ENCODE measurements at places on chromosomes 2 and 18.

DNA sequence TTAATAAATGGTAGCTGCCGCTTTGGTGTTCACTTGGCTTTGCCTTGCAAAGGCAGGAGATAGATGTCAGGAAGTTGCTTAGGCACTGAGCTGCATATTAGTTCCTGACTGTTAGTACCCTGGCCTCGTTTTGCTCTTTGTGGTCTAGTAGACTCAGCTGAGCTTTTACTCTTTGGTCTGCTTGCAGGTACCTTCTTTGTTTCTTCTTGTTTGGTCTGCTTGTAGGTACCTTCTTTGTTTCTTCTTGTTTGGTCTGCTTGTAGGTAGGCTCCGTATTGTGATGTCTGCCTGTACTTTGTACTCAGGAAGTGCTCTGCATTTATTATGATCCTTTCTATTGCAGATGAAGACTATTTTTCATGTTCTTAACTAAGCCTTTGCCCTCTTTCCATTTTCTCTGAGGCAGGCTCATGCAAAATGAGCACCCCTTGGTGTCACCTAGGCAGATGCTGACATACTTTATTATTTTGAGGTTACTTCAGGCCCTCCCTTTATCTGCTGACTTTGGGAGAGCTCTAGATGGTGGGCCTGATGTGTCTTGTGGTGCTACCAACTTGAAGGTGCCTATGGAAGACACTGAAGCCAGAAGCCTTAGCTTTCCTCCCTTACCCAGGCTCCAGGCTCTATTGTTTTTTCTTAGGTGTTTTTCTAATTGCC, 6.0 kb downstream of the RPIA start:
- DNase-seq = no peak

- no peak for DNase-seq
These were observed 130.9 kb upstream of the CAVIN2 start for GRCh38 chr2:191977754-191978153.

GRCh38 chr2:45804987-45805755, 153.7 kb downstream of the PRKCE start:
- no peak for DNase-seq

GRCh38 chr18:12091538-12092141, 2.0 kb upstream of the ANKRD62 start:
- DNase-seq = no peak

DNA sequence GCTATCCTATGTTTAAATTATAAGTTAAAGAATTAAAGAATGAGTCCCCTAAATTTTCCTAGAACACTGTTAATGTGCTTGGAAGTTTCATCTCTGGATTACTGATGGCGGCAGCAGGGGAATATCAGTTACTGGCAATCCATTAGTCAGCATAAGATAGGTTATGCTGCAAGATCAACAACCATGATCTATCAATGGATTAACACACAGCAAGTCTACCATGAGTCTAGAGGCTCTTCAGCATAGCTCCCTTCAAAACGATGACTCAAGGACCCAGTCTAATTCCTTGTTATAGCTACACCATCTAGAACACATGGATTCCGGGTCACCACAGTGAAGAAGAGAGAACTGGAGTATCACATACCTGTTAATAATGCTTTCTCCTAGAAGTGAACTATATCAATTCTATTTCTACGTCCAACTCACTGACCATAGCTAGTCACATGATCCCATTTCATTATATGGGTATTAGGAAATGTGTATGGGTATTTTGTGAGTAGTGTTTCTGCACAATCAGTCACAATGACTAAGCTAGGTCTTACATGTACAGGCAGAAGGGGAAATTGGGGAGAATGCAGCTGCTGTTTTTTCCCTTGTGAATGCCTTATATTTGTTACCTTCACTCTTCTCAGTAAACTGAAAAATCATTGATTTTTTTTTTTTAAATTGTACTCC, 108.3 kb upstream of the MAPRE2 start:
- no peak for DNase-seq

DNA sequence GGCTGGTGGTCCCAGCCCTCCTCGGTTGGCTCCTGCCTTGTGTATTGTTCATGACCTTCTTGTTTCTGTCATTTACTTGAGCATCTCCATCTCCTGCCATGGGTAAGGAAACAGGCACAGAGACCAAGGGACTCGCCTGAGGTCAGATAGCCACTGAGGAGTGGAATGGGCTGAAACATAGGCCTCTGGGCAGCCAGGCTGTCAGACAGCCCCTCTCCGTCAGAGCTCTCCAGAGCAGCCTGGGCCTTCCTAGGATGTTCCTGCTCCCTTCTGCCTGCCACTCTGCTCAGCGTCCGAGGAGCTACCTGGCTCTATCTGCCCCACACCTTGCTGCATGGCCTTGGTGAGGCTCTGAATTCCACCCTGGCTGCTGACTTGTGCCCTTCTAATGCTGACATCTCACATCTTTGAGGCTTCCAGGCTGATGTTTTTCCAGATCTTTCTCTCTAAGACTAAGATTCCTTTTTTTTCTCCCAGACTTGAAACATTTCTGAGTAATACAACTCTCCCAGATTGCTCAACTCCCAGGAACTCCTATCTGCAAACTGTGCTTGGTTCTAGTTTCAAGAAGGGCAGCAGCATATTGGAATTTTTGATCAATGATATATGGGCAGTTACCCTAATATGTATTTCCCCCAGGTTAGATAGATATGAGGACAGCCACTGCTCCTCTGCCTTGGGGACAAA, 67.7 kb downstream of the MCFD2 start:
- no peak for DNase-seq

DNA sequence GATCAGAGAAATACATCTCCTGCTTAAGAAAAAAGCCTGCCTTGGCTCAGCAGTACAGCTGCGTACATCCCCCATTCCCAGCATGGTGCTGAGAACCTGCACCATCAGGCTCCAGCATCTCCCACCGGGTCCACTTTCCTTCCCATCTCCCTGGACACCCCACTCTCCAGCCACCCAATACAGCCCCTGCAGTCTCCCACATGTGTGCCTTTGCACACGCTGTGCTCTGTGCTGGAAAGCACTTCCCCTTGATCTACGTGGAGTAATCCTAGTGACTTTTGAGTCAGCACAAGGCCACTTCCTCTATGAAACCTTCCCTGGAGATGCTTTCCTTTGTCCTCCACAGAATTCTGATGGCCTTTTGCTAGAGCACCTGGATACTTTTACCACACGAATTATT, 17.0 kb downstream of the STAT1 start:
- DNase-seq = no peak

DNA sequence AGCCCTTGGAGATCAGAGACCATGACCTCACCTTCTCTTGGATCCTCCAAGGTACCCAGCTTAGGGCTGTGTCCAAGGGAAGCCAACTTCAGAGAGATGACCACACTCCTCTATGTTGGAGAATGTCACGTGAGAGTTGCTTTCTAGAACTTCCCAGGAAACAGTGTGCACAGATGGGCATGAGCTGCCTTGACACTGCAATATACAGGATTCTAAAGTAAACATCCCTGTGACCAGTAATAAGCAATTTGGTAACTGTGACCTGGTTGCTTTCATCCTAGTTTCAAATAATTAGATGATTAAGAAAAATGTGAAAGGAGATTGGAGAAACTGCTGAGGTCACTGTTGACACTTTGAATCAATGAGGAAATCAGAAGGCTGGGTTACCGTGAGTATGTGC, 181.1 kb upstream of the EPAS1 start:
- no peak for DNase-seq

DNA sequence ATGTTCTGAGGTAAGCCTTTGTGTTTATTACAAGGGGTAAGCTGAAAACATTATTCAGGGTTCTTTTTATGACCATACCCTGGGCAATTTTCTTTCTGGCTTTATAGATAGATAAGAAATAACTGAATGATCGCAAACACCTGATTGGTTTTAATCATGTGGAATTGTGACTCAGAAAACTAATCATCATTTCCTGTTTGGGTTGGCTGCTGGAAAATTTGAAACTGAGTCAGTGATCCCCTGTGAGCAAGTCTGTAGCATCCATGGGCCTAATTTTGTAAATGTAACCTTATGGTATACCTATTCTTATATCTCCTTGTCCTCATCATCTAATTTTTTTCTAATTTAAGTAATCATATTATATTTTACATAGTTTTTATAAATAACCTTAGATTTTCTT, 34.3 kb downstream of the CCDC68 start:
- no peak for DNase-seq

DNA sequence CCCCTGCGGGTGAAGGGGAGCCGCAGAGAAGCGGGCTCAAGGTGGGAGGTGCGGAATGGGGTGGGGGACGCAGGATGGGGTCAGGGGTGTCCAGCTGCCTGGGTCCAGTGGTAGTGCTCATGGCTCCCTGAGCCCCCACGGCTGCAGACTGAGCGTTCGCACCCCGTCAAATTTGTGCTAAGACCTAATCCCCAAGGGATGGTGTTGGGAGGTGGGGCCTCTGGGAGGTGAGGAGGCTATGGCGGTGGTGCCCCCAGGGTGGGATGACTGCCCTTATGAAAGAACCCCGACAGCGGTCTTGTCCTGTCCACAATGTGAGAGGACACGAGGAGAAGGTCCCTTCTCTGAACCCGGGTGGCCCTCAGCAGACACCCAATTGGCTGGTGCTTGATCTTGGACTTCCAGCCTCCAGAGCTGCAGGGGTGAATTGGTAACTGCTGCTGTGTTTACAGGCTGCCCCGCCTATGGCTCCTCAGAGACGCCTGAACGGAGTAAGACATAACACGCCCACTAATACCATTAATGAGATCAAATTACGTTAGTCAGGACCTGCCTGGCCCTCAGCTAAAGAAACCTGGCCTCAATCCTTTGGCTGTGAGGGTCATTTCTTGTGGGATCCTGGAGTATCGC, 42.6 kb downstream of the PXDN start:
- DNase-seq = no peak

GRCh38 chr2:10413991-10414451, 34.1 kb downstream of the ODC1 start:
- no peak for DNase-seq

DNA sequence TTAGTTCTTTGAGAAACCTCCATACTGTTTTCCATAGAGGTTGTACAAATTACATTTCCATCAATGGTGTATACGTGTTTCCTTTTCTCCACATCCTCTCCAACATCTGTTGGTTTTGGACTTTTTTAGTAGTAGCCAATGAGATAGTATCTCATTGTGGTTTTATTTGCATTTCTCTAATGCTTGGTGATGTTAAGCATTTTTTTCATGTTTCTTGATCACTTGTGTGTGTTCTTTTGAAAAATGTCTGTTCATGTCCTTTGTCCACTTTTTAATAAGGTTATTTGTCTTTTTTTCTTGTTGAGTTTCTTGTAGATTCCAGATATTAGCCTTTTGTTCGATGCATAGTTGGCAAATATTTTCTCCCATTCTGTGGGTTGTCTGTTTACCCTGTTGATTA, 392.3 kb upstream of the ZEB2 start:
- no peak for DNase-seq
